ENCODE measurements at places on chromosomes 11 and 22. TPM values are rescaled to one million over a fixed set of nuclear protein-coding genes. Genes with fewer than 3 reads are reported as not detected.

- H3K27me3 ChIP-seq, result no peaks in the 10 kb centered on the region
- no peaks in the 10 kb centered on the region for H3K36me3 ChIP-seq
- peak overlapping the region; percentile 18 for H3K27ac ChIP-seq
- no peak for DNase-seq
- H3K4me3 ChIP-seq, result no peak overlapping the region
These were observed 33.0 kb upstream of the TEAD1 start for GRCh38 chr11:12640926-12641849.

DNA sequence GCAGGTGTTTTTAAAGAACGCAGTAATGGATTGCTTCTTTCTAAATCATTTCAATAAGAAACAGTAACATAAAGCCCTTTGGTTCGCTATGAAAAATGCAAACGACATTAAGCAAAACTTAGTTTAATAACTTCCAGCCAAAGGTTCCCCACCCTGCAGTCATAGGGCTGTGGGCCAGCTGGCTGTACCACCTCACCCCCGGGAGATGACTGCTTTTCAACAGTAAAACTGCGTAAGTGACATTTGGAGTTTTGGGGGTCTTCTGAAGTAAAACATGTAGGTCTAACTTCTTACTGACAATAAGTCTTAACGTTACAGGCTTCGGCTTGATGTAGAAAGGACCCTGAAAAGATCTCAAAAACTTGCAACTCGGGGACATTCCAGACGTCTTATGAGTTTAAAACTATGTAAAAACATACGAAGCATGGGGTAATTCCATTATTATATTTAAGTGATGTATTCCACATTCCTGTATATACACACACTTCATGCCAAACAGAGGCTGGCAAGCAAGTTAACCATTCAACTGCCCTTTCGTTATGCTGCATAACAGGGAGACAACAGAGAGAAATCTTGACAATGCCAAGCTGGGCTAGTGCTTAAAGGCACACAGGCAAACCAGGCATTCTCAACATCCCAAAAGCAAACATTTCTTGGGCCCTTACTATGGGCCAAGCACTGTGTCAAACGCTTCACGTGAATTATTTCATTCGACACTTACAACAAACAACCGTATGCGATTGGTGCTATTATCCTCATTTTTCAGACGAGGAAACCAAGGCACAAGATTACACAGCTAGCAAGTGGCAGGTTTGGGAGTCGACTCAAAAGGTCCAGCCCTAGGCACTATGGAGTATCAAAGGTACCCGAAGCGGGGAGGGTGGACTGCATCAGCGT, 1.2 kb downstream of the MRTFA start:
- H3K4me3 ChIP-seq, result peak overlapping the region; percentile 95
- H3K27me3 ChIP-seq, result no peaks in the 10 kb centered on the region
- no peak overlapping the region for H3K27ac ChIP-seq
- no peaks in the 10 kb centered on the region for H3K36me3 ChIP-seq

DNA sequence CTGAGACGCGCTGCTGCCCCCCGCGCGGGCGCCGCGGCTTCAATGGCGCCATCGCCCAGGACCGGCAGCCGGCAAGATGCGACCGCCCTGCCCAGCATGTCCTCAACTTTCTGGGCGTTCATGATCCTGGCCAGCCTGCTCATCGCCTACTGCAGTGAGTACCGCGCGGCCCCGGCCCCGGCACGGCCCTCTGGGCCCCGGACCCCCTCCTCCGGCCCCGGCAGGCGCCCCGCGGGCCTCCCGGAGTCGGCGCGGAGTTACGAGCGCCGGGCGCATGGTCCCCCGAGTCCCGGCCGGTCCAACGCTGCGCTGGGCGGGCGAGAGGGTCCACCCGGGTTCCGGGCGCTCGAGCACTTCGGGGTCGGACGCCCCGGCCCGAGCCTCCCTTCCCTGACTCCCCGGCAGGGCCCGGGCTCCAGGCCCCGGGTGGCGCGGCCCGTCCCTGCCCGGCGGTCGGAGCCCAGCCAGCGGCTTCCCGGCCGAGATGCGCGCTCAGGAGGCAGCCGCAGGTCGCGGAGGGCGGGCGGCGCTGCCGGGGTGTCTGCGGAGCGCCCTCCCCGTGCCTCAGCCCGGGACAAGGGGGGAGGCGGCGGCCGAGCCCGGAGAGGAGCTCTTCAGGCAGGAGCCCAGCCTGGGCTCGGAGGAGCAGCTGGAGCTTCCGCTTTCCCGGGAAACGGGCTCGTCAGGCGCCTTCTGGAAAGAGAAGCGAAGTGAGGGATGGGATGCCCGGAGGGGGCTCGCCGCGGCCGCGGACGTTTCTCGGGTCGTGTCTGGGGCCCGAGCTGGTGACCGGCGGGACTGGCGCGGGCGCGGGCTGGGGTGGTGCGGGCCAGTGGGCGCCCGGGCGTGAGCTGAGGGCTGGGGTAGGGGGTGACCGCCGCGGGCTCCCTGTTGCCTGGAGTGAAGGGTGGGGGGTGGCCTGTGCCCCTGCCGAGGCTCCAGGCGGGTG, 1337.8 kb downstream of the BRD1 start:
- H3K27ac ChIP-seq, result no peak overlapping the region
- H3K36me3 ChIP-seq, result no peaks in the 10 kb centered on the region
- DNase-seq, result peak; percentile 24
- peaks cover 57% of the 10 kb centered on the region for H3K27me3 ChIP-seq
- H3K4me1 ChIP-seq, result no peaks in the 10 kb centered on the region

Gene TRIM49D1
- not detected for polyA plus RNA-seq

DNA sequence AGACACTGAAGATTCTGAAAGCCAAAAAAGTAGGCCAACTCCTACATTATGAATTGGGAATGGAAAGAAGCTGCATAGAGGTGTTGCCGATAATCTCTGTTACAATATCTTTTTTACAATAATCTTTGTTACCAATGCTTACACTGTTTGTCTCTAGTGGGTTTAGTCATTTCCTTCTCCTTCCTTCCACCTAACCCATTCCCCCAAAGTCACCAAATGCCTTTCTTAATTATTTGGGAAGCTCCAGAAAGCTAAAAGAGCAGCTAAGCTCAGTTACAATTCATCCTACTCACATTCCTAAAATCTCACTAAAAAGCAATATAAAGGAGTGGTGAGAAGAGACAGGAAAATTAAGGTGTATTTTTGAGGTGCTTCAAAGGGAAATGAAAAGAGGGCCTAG, 313.7 kb downstream of the SWAP70 start:
- DNase-seq, result no peak
- no peak overlapping the region for H3K4me3 ChIP-seq
- H3K36me3 ChIP-seq, result no peaks in the 10 kb centered on the region
- peaks cover 6% of the 10 kb centered on the region for H3K4me1 ChIP-seq

DNA sequence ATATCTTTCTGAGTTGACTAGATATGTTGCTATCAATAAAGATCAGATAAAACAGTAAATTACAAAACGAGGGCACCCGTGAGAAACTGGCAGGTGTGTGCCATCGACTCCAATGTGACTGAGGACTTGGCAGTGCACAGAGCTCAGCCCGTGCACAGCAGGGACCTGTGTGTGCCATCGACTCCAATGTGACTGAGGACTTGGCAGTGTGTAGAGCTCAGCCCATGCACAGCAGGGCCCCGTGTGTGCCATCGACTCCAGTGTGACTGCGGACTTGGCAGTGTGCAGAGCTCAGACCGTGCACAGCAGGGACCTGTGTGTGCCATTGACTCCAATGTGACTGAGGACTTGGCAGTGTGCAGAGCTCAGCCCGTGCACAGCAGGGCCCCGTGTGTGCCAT, 347.2 kb upstream of the B3GAT1 start:
- H3K27ac ChIP-seq, result no peak overlapping the region
- H3K4me1 ChIP-seq, result no peaks in the 10 kb centered on the region
- no peaks in the 10 kb centered on the region for H3K27me3 ChIP-seq

Measured in cardiac muscle cell (in vitro differentiated cells and primary cell).